ENCODE measurements at places on chromosomes 11 and 22.

- DNase-seq = no peak
Measured at GRCh38 chr11:78699609-78700135, 125.0 kb upstream of the NARS2 start.

- DNase-seq = no peak
Measured at GRCh38 chr11:46006418-46007070, 84.1 kb downstream of the LARGE2 start.

DNA sequence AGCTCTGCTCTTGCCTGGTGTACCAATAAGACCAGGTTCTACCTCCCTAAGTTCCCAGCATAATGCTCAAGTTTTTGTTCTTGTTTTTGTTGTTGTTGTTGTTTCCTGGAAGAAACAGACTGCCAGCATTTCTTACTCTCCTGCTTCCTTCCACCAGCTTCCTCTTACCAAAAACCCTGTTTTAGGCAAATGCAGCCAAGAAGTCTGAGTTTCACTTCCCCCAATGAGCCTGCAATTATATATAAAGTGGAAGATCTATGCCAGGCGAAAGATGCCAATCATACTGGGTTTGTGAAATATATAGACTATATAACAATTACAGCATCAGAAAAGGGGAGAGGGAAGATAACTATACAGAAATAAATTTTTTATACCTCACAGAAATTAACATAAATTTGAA is 931.5 kb upstream of the FAT3 start:
- DNase-seq = no peak

DNA sequence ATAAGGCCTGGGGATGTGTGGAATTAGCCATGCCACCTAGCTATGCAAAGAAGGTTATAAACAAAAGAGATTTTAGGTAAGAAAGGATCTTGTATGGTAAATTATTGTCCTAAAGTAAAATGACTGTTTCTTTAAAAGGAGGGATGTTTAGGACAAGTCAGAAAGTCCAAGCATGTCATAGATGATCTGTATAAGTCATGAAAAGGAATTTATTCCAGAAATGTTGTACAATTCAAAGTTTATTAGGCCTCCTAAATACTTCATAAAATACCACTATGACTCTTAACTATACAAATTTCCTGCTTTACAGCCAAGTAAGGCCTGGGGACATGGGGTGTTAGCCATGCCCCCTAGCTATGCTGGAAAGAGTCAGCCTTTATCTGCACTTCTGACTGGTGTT is 22.7 kb downstream of the OR5A2 start:
- no peak for DNase-seq
